ENCODE measurements at places on chromosomes 11 and 22.

DNA sequence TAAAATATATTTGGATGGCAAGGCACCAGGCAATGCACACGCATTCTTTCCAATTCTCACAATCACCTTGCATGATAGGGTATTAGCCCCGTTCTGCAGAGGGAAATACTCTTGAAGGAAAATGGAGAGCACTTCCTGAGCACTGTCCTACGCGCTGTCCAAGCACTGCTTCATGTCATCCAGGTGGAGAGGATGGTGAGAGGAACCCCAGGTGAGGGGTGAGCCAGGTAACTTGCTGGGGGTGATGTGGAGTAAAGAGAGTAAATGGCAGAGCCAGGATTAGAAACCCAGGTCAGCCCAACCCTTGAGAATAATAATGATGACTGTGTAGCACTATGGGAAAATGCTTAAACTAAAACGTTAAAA lies 711 bp upstream of the PACSIN2 start:
- DNase-seq: no peak

DNA sequence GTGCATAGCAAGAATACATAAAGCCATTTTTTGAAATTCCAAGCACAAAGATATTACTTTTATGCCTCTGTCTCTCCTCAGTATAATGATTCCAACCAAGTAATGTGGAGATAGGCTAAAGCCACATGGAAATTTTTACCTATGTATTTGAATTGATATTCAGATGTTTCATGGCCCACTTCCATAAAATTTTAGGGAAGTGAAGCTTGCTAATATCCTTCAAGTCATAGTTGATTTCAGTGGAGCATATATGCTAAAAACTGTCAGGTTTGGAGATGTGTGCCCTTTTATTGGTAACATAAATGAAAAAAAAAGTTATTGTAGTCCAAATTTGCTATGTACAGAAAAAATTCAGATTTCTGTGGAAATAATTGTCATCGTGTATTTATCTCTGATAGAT lies 12.3 kb downstream of the MS4A4E start:
- DNase-seq: no peak

- no peak for DNase-seq
These were observed 228.2 kb upstream of the ZC3H12C start for GRCh38 chr11:109864834-109865547.

- no peak for DNase-seq
These were observed 44.0 kb downstream of the PISD start for GRCh38 chr22:31618057-31618456.

DNA sequence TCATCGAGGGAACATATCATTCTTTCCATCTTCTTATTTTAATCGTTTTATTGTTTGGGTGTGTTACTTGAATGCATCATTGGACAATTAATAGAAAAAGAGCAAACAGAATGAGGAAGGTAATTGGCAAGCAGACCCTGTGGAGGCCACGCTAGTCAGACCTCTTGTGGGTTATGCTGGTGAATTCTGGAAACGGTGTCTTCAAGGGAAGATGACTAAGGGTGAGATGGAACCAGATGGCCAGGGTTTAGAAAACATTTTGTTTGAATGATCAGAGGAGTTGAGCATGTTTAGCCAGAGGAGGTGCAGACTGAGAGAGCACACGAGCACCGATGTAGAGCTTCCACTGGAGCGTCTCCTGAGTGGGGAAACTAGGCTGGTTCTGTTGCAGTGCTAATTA lies 8.5 kb downstream of the ST14 start:
- no peak for DNase-seq

- DNase-seq: no peak
These were observed 19.4 kb downstream of the EHF start for GRCh38 chr11:34640050-34640923.

DNA sequence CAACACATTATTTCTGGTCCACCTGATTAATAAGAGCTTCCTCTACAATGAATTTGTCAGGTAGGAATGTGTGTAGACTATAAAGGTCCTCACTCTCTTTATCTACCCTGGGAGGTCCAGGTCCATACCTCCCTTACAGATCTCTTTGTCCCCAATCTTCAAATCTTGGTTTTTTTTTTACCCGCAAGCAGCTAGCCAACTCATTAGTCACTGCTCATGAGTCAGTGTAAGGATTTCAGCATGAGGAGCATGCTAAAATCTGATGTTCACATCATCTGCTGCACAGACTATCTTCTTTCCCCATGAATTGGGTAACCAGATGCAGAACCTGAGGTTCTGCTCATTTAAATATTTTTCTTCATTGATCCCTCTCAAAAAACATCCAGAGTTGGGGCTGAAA lies 397.0 kb upstream of the ISX start:
- DNase-seq: no peak

DNA sequence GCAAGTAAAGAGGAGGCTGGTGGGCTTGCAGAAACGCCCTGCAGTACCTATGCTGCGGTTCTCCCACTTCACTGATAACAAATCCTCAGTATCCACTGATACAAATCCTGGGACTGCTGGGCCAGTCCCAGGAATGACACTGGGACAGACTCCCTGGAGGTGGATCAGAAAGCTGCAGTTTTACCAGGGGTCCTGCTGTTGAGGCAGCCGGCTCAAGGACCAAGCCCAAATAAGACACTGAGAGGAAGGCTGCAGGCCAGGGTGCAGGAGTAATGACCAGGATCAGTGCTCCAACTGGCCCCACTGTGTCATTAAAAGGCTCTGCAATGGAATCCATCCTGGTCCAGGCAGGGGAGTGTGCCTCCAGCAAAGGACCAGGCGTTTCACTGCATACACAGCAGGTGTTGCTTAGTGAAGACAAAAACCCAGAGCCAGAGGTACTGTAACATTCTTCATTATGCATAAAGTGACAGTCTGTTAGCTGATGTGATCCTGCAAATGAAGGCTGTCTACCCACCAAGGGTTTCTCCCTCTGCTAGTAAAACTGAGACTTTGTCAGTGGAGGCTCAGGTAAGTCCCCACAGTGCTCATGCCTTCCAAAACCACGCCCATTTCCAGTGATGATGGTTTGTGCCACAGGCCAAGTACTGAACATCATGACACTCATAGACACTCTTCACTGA lies 1.4 kb upstream of the C22orf39 start:
- no peak for DNase-seq

- no peak for DNase-seq
These were observed 30.9 kb downstream of the ZBTB16 start for GRCh38 chr11:114090225-114090910.

DNA sequence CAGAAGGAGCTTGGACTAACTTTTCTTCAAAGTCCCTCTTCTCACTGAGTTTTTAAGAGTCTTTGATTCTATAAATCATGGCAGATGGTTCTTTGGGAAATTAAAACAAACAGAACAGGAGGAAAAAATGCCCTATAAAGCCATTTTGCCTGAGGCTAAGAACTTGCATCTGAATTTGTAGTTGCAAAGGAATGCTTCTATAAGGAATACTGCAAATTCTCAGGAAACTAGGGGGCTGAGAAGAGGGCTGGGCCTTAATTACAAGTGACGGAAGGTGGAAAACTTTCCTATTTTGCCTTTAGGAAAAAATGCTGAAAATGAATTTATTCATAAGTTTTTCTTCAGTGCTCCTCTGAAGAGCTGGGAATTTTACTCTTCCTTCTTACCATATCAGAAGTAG lies 90.0 kb upstream of the NARS2 start:
- DNase-seq: no peak

- no peak for DNase-seq
These were observed 18.3 kb upstream of the OR56A3 start for GRCh38 chr11:5923794-5924193.

- DNase-seq: no peak
These were observed 143.0 kb downstream of the ELP4 start for GRCh38 chr11:31652528-31652927.

DNA sequence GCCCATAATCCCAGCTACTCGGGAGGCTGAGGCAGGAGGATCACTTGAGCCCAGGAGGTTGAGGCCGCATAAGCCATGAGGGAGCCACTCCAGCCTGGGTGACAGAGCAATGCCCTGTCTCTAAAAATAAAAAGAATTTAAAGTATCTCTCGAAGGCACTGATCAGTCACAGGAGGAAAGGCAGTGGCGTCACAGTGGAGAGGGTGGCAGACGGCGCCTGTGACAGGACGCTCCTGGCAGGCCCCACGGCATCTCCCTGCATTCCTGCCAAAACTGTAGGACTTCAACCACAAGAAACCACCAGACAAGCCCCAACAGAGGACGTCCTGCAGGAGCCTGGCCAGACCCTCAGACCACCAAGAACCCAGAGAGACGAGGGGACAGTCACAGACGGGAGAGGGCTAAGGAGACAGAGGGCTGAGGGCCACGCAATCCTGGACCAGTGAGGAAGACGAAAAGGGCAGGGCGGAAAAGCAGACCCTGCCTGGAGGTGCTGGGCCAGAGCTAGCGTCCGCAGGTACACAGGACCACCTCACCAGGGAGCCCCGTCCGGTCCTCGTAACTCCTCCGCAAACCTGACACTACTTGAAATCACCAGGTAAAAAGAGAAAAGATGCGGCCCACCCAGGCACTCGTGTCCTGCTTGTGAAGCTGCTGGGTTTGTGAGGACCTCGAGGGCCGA lies 5.9 kb downstream of the RNH1 start:
- no peak for DNase-seq

GRCh38 chr11:62535802-62536201 lies 10.8 kb downstream of the AHNAK start:
- no peak for DNase-seq

DNA sequence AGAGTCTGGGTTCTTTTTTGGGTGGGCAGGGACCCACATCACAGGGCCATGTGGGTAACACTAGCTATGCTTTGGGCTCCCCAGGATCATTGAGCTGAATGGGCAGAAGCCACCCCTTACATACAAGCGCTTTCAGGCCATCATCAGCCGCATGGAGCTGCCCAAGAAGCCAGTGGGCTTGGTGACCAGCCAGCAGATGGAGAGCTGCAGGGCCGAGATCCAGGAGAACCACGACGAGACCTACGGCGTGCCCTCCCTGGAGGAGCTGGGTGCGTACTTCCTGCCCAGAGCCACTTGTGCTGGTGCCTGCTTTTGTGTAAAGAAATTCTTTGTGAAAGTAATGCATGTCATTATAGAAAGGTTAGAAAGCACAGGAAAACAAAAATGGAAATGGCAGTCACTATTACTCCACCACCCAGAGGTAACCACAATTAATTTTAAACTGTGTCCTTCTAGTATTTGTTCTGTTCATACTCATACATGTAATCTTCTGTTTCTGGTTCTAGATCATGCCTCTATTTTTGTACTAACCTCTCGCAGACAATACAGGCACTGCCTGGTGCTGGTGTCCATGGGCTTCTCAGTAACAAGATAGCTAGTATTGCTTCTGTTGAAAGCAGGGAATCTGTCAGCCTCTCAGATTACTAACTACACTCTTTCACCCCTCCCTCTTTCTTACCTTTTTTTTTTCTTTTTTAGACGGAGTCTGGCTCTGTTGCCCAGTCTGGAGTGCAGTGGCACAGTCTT lies 13.7 kb downstream of the CRY2 start:
- peak; percentile 34 for DNase-seq

- peak; percentile 32 for DNase-seq
These were observed 4.4 kb upstream of the PYGM start for GRCh38 chr11:64764040-64764611.

- no peak for DNase-seq
These were observed 979.5 kb upstream of the TENM4 start for GRCh38 chr11:80420374-80420773.

GRCh38 chr11:61004761-61005181 lies 33.3 kb downstream of the CD6 start:
- DNase-seq: no peak

DNA sequence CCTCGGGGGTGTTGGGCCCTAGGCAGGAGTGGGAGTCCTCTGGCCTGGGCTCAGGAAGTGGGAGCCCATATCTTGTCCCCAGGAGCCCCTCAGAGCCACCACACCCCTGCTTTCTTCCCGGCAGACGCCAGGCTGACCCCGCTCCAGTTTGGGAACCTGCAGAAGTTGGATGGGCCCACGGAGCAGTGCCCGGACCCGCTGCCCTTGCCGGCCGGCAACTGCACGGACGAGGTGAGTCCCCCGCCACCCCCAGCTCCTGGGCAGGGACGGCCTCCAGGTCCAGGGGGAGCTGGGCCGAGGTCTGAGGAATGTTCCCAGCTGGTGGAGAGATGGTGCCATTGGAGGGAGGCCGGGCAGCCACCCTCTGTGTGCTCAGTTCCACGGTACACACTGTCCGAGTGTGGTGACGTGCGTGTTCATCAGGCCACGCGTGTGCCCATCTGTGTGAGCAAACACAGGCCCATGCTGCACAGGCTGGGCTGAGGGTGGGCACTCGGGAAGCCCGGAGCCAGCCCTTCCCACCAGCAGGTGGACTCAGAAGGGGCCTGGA lies 4.8 kb downstream of the MUC5B start:
- no peak for DNase-seq

Data from gastrocnemius medialis (tissue), 4 donors.